Renal cortex interstitium (tissue), 15 donors: ENCODE measurements at places on chromosomes 7 and 10. TPM values are rescaled to one million over a fixed set of nuclear protein-coding genes. Genes with fewer than 3 reads are reported as not detected.

DNA sequence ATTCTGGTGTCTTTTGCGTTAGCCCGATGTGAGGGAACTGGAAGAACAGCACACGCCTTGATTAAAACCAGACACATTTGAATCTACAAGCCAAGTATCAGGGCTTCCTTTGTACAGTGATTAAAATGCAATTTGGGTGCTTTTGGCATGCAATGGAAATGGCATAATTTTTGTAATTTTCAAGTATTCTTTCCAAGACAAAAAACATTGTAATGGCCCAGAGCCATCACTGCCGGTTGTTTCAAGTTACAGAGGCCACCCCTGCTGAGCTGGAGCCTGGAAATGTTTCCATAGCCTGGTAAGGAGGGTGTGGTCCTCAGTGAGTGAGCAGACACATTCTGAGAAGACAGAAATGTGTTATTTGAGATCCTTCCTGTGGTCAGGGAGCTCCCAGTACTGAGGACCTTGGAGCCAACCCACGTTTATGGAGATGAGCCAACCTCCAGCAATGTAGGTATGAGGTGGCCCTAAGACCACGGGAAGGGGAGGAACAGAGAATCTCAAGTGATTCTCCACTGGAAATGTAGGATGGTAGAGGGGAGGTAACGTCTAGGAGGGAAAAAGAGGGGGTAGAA lies 20.9 kb downstream of the TEX36 start:
- DNase-seq: no peak

DNA sequence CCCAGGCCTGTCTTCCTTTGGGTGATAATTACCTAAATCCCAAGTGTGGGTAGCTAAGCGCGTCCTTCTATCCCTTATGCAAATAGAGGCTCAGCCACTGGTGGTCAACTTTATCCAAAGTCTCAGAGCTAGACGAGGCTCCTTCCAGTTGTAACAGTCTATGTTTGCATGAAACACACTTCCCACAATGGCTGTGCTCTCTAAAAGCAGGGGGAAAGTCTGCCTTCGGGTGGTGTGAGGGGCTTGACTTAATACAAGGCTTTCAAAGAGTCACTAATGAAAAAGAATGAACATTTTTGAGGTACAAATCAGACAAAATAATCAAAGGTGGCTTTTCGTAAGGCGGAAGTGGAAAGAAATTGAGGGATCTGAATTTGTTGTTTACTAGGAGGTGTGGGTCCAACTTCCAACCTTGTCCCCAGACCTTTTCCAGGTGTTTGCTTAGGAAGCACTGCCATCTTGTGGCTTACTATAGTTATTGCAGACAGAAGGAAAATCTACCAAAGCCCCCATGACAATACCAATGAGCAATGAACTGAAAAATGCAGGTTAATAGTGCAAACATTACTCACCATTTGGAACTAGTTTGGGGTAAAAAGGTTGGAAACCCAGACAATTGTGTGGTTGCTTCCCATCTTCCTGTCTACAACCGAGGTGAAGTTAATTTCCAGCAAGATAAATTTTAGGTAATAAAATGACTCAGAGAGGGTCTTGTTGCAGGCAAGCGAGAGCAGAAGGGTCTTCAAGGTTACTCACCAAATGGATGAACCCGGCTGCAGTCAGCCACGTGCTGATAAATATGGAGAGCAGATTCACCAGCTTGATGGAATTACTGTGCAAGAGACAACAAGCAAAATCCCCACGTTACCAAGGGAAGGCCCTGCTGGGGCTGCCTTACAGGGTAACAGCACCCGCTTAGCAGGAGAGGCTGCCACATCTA lies 525.7 kb downstream of the KCNMA1 start:
- DNase-seq: no peak

GRCh38 chr7:44636041-44636584 lies 29.7 kb downstream of the OGDH start:
- no peak for DNase-seq

- DNase-seq: no peak
Observed at GRCh38 chr10:117542706-117543224, at the start of gene EMX2. TSS of gene EMX2 (plus strand) at chr10:117542746. CDS start at chr10:117543268, 522 bp downstream.

- DNase-seq: no peak
Observed at GRCh38 chr10:98328163-98328562, 60.2 kb upstream of the LOXL4 start.

DNA sequence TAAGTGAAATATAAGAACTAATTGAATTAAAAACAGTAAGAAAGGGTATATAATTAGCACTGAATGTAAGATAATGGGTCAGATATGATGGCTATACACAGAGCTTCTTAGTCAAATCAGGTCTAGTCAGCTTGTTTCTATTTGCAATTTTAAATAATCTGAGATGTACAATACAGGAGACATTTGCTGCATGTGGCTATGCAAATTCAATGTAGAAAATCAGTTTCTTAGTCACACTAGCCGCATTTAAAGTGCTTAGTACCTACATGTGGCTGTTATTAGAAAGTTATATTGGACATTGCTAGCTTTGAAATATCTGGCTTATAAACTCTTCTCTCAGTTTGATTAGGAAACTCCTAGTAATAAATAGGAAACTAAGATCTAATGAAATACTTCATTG lies 25.3 kb downstream of the CCDC7 start:
- DNase-seq: no peak

The LAMB4 gene
- 1.5 TPM for polyA plus RNA-seq
